Activated CD4-positive, alpha-beta T cell treated with anti-CD3 and anti-CD28 coated beads for 36 hours (primary cell): ENCODE measurements at places on chromosomes 6 and 20.

DNA sequence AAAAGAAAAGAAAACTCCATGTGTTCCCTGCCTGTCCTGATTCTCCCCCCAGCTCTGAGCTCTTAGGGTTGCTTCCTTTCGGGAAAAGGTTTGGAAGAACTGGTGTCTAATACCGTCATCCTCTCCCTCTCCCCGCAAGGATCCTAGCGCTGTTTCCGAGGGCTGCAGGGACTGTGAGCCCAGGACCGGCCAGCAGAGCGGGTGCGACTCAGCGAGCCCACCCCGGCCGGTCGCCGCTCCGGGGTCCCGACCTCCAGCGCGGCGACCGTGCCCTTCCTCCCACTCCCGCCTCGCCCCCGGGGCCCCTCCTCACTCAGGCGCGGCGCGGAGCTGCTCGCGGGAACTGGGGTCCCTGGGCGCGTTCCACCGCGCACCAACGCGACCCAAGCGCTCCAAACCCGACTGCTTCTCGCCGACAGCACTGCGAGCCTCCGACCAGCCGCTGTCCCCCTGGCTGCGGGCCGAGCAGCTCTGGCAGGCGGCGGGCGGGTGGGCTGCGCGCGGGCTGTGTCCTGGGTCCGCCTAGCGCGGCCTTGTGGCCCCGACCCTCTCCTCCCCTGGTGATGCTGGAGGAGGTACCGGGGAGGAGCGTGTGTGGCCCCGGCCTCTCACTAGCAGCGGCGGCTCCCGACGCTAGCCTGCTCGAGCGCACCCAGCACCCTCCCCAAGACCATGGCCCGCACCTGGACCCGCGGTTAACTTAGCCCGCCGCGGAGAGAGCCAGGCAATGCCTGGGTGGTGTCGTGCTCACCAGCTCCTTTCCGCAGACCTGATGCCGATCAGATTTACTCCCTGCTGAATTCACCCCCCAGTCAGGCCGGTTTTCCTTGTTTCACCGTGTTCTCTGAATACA, at the start of gene PLA2G7:
TSS of gene PLA2G7 (minus strand) at position 509 of the 853 bp plus-strand sequence. CDS start 12,484 bp downstream, outside the sequence.
- peak; percentile 6 for DNase-seq

DNA sequence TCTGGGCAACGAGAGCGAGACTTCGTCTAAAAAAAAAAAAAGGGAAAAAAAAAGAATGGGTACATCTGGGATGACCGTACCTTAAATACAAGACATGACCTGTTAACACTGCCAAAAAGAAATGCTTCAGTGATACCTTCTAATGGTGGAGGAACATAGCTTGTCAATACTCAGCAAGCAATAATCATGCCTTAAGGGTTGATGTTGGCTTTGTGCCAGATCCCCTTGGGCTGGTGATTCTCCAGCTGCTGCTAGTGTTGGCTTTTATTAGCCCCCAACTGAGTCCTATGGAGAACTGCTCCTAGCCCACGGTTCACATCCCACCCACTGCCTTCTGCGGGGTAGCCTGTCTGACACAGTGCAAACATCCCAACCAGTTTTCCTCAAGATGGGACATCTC, 134.9 kb downstream of the PLCB1 start:
- no peak for DNase-seq

- DNase-seq, result no peak
Measured at GRCh38 chr6:19297880-19298279, 539.3 kb upstream of the ID4 start.

DNA sequence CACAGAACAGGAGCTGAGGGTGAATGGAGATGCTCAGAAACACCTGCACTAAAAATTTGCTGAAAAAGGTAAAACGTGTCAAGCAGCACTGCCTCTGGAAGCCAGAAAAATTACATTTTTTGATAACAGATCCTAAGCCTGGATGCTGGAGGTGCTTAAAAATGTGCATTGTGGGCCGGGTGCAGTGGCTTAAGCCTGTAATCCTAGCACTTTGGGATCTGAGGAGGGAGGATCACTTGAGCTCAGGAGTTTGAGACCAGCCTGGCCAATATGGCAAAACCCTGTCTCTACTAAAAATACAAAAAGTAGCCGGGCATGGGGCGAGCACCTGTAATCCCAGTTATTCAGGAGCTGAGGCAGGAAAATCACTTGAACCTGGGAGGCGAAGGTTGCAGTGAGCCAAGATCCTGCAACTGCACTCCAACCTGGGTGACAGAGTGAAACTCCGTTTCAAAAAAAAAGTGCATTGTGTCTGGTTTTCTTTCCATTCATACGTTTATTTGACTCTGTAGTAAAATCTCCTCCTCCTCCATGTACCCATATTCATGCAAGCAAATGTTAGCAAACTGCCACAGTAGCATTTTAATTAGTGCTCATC, 587 bp upstream of the BTN3A1 start:
- no peak for DNase-seq

DNA sequence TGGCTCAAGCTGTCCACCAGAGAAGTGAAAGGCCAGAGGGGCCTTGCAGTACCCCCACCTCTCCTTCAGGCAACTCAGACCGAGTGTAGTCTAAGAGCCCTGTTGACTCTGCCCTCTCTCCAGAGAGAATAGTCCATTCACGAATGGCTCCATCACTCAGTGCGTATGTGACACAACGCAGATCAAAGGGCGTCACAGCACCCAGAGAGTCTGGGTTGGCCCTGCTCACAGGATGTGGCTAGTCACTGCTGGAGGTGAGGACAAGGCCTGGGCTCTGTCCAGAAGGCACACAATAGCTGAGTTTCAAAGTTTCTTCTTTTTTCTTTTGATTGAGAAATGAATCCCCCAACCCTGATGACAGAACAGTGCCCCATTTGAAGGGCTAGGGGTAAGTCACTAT, 74.1 kb downstream of the TRMT11 start:
- DNase-seq, result no peak

DNA sequence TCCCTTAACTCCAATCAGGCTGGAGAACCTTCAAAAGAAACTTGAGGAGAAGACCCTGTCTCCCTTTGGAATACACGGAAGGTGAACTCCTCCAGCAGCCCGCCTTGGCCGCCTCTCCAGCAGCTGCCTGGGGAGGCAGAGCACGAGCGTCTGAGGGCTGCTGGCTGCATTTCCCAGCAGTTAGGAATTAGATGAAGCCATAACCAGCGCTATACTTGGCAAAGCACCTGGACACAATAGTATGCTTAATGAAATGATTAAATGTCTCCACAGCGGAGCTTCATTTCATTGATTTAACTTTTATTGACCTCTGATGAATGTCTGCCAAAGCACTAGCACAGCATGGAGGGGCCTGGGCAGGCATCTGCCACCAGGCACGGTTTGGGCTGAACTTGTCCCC, 73.5 kb downstream of the TMEM242 start:
- DNase-seq, result no peak

GRCh38 chr6:157634546-157634945, 188.5 kb upstream of the SNX9 start:
- DNase-seq, result no peak

DNA sequence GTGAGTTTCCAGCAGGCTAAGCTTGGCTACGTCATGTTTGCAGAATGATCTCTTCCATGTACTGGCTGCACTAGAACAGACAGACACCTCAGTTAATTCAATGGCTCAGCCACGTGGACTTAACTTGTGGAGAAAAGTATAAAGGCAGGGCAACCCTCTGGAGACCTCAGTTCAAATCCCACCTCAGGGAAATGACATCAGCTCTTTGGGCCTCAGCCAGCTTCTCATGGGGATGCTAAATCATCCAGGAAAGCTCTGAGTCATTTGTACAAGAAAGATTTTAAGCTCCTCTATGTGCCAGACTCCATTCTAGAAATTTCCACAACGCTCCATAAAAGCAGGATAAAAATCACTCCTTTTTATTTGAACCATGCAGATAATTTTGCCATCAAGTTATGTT, 128.5 kb upstream of the SALL4 start:
- DNase-seq, result no peak

- DNase-seq, result no peak
Measured at GRCh38 chr20:12956303-12956702, 52.5 kb upstream of the SPTLC3 start.

GRCh38 chr6:782141-782540, 89.2 kb upstream of the EXOC2 start:
- no peak for DNase-seq

GRCh38 chr20:53595018-53595378, 1.4 kb upstream of the ZNF217 start:
- DNase-seq, result no peak

DNA sequence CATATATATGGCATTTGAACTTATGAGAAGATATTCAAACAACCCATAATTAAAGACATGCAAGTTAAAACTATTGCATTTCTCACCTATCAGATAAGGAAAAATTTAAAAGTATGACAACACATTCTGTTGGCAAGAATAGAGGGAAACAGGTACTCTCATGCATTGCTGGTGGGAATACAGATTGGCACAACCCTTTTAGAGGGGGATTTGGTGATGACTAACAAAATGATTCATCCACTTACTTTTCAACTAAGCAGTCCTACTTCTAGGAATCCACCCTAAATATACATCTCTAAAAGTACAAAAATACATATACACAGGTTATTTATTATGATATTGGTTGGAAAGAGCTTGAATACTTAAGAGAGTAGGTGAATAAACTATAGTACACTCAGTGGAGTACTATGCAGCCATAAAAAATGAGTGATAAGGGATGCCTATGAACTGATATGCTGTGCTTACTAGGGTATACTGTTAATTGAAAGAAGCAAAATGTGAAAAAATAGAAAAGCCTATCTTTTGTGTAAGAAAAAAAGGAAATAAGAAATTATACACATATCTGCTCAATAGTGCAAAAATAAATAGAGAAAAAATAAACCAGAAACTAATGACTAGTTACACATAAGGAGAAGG, 42.2 kb downstream of the ADAT2 start:
- no peak for DNase-seq

- DNase-seq, result no peak
Measured at GRCh38 chr6:142544199-142544838, 242.5 kb downstream of the ADGRG6 start.

DNA sequence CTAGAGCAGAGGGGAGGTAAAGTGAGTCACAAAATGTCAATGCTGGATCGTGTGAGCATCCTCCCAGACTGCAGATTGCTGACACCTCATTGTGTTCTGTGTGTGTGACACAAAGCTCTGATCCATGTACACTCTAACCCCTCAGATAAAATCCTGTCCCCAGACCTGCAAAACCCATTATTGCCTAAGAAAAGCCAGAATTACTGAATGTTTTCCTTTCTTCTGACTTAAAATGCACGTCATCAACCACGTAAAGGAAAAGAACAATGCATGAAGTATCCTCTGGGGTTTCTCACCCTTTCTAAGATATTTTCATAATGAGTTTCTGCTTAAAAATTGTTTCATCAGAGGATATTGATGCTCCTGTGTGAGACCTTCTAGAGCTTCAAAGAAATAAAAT, 218.0 kb upstream of the PREP start:
- DNase-seq, result peak; percentile 31

DNA sequence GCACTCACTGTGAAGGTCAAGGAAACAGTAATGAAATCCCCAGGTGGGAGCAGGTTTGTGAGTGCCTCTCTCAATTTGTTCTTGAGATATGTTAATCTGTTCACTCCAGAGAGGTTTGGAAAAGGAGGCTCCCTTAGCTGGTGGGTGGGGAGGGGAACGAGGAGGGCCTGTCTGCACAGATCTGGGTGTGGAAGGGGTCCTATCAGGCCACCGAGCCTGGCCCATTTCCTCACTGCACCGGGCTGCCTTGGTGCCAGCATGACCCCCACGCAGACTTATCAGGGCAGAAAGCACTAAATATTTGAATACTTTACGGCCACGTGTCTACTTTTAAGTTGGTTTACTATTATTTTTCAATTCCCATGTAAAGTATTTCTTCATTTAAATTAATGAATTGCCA, 8.3 kb downstream of the AGPAT4 start:
- no peak for DNase-seq

- no peak for DNase-seq
Measured at GRCh38 chr6:44599672-44600071, 212.2 kb downstream of the CDC5L start.

- DNase-seq, result peak; percentile 25
Measured at GRCh38 chr20:43408848-43409576, 48.7 kb upstream of the SRSF6 start.

GRCh38 chr6:145887969-145888368, 73.4 kb upstream of the FBXO30 start:
- DNase-seq, result peak; percentile 38

DNA sequence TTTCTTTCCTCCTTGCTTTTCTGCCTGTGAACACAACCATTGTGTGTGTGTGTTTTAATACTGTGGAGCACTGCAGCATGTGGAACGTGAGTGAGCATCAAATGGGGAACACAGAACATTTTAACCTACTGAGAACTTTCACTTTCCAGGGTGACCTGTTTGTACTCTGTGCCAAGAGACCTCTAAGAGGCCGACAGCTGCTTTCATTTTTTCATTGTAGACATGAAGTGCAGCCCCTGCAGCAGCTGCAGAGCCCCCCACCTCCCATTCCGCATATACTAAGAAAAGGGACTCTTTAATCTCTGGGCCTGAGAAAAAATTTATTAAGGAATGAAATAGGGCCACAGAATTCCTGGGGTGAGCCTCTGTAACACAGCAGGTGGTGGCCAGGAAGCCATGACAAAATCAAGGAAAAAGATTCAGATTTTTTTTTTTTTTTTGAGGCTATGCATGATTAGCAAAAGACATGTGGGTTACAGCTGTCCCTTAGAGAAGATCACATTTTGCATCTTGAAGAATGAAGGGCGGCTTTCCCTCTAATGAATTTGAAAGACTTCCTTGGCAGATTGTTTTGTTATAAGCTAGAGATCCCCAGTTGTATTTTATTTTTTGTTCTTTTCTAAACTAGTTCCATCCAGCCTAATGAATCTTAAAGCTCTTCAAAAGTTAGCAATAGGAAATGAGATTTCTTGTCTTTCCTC, 503.4 kb downstream of the CD109 start:
- DNase-seq, result no peak

- no peak for DNase-seq
Measured at GRCh38 chr20:44759595-44759994, 13.9 kb downstream of the KCNK15 start.

- no peak for DNase-seq
Measured at GRCh38 chr6:40844246-40844645, 194.8 kb downstream of the UNC5CL start.

GRCh38 chr20:54105653-54106052, 35.3 kb upstream of the BCAS1 start:
- no peak for DNase-seq

DNA sequence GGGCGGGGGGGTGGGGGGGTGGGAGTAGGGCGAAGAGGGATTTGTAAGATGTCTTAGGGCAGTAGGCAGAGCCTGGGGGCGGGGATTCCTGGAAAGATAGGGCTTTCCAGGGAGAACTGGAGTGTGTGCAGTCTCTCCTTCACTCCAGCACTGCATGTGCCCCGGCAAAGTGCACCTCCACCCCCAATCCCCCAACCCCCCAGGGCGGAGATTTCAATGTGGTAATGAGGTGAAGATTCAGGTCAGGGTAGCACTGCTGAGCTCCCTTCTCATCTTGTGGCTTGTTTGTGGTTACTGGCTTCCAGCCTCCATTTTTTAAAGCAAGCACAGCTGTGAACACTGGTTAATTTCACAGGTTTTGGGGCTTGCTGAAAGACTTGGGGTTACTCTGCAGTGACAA, 5.9 kb downstream of the TMEM239 start:
- DNase-seq, result peak; percentile 50

GRCh38 chr6:16305788-16306187, 67.4 kb downstream of the GMPR start:
- DNase-seq, result no peak
